Muscle of arm (tissue), 14 donors: ENCODE measurements at places on chromosomes 11 and 22. TPM values are rescaled to one million over a fixed set of nuclear protein-coding genes. Genes with fewer than 3 reads are reported as not detected.
A peak's percentile ranks its signal among the peaks of the same experiment; 100 is the strongest.

GRK3 gene
- not detected for polyA plus RNA-seq

TRIM5 gene
- 14.5 TPM for polyA plus RNA-seq

PNPLA5 gene
- polyA plus RNA-seq = 0.07 TPM

TSGA10IP gene
- 0.11 TPM for polyA plus RNA-seq

ZBTB16 gene
- 8.0 TPM for polyA plus RNA-seq

PRSS23 gene
- 19.4 TPM for polyA plus RNA-seq

DNA sequence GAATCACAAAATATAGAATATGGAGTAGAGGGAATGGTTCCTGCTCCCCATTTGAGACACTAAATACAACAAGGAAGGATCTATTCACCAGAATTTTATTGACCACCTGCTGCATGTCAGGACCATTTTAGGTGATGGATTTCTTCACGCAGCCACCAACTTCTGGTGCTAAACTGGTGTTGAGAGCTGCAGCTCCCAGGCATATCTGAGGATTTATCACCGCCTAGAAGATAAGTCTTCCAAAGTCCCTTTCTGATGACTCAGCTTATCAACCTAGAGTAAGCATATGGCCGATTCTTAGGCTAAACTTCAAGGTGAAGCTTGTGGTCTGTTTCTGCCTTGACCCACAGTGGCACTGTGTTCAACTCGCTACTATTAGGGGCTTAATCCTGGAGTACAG, 6.7 kb downstream of the DDI1 start:
- DNase-seq = no peak

DNA sequence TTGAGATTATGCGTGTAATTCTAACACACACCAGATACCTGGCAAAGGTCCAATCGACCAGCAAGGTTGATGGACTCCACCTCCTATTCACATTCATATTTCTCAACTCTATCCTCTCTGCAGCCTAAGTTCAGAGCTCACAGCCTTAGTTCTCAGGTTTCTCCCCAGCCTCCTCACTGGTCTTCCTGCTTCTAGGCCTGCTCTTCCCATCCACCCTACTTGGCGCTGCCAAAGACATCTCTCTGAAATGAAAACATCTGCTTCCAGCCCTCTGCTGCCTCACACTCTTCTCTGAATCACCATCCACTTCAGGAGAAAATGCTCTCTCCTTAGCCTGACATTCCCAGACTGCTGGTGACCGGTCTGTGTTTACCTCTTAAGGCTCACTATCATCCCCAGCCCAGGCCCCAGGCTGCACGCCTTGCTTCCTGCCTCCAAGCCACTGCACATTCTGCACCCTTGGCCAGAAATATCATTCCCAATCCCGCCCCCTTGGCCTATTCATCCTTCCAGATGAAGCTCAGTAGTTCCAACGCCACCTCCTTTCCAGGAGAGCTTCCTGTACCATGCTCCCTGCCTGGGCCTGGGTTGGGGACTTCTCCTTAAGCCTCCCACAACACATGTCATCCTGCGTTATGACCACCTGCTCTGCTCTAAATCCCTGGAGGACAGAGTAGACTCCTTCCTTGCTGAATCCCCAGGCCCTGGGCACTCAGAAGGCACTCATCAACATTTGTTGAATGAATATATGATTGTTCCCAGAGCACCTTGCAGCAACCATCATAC, 3.5 kb downstream of the ARRB1 start:
- peak; percentile 70 for DNase-seq

GRCh38 chr11:64100782-64101353, 65.0 kb downstream of the MACROD1 start:
- DNase-seq = no peak

DNA sequence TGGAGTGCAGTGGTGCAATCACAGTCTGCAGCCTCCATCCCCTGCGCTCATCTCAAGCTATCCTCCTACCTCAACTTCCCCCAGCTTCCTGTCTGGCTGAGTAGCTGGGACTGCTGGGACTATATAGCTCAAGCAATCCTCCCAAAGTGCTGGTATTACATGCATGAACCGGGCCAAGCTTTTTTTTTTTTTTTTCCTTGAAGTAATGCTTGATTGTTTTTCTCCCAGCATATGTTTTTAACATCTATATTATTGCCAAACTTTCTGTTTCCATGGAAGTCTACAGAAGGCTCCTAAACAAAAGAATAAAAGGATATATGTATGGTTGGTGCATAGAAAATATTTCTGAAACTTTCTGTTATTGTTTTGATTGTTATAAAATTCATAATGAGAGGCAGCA, 853.6 kb downstream of the KCNA4 start:
- peak; percentile 41 for DNase-seq

DNA sequence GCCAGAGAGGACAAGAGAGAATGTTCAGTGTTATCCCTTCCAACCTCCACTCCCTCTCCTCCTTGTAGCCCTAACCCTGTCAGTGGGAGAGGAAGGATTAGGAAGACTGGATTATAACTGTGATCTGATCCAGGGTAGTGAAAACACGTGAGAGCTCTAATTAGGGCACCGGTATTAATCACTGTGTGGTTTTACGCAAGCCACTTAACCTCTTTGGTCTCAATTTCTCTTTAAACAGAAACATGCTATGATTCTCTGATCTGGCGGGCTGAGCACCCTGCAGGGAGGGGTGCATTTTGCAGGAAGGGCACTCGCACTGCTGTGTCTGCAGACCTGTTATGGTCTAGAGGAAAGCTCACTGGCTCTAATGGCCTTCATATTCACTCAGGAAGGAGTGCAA, 11.5 kb downstream of the RPL27A start:
- no peak for DNase-seq

DNA sequence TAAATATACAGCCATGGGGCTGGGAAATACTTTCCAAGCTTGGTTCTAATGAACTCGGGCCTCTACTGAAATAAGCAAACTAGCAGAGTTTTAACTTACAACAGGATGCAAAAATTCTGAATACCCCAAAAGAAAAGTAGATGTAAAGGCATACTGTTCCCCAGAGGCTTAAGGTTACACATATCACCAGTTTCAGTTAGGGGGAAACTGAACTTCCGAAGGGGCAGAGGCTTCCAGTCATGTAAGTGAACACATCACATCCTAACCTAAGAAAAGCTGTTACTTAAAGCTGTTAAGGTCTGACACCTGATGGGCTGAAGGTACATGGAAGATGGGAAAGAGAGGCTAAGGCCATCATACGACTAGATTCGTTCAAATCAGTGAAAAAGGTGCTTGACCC, 2.3 kb downstream of the GAB2 start:
- DNase-seq = no peak

GRCh38 chr11:42976636-42977217, 335.1 kb upstream of the API5 start:
- no peak for DNase-seq

DNA sequence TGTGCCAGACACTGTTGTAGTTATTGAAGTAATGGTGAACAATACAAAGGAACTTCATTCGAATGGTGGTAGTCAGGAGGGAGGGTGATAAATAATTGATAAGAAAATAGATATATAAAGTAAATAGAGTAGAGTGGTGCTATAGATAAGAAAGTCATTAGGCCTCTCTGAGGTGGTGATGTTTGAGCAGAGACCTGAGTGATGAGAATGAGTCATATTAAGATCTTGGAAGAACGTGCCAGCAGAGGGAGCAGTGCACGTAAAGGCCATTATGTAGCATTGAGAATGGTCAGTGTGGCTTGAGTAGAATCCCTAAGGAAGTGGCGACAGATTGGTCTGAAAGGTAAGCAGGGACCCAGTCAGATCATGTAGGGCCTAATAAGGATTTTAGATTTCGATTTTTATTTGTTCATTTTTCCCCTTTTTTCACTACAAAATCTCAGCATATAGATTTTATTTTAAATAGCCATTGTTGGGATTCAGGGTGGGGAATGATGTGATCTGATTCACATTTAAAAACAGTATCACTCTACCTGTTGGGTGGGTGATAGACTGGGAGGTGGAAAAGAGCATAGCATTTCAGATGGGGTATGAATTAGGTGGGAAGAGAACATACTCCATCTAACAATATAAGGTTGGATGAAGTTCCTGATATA, 44.7 kb downstream of the CCDC90B start:
- peak; percentile 40 for DNase-seq

GRCh38 chr11:8808226-8808585, 102.8 kb upstream of the AKIP1 start:
- no peak for DNase-seq
